Cerebellar cortex (tissue), 1 donor: ENCODE measurements at places on chromosomes 16 and 17.
A peak's percentile ranks its signal among the peaks of the same experiment; 100 is the strongest.

DNA sequence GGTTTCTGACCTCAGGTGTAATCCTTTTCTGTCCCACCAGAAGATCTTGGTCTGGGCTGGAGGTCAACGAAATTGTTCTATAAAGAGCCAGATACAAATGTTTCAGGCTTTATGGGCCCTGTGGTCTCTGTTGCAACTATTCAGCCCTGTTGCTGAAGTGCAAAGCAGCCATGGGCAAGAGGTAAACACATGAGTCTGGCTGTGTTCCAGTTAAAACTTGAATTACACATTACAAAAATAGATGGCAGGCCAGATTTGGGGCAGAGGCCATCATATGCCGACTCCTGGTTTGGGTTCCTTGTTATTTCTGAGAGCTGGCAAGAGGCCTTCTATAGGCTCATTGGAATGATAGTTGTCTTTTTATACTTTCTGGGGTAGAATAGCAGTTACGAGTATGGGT, 114.4 kb downstream of the SDR42E1 start:
- no peak for DNase-seq

GRCh38 chr17:77177002-77177741, 36.4 kb downstream of the SEC14L1 start:
- DNase-seq: no peak

- peak; percentile 96 for DNase-seq
These were observed at the start of gene COASY for GRCh38 chr17:42561897-42562387. COASY (plus strand) TSS chr17:42562148; CDS start chr17:42562623, 475 bp downstream.

GRCh38 chr17:30807896-30808295, 16.6 kb downstream of the CRLF3 start:
- no peak for DNase-seq

GRCh38 chr17:50818921-50819657, 16.3 kb upstream of the WFIKKN2 start:
- DNase-seq: no peak

DNA sequence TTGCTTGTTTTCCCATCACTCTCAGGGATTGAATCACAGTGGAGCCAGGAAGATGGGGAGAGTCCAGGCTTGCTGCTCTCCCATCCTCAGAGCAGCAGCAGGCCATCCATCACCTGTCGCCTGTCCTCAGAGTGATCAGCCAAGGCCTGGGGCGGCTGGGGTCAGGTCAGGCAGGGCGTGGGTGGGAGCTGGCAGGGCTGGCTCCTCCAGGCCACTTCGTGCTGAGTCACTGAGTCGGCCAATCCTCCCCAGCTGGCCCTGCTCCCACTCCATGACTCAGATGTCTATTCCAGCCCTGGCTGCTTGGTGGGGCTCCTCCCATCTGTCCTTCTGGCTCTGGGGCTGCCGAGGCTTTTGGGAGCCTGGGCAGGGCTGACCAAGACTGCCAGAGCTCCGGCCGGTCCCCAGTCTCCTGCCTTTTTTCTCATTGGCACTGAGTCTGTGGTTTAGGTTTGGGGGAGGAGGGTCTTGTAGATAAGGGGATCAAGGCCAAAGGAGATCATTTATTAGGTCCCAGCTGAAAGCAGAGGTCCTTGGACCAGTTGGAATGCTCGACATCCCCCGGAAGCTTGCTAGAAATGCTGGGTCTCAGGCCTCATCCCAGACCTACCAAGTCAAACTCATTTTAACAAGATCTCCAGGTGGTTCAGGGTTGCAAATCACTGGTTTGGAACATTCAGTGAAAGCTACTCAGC, 72.7 kb downstream of the ABCC1 start:
- DNase-seq: peak; percentile 94

- no peak for DNase-seq
These were observed 1.2 kb upstream of the OGFOD3 start for GRCh38 chr17:82419540-82419939.

- peak; percentile 62 for DNase-seq
These were observed at the start of gene STAT5A for GRCh38 chr17:42287977-42288802. STAT5A (plus strand) TSS chr17:42288498; CDS start chr17:42289412, 914 bp downstream.

DNA sequence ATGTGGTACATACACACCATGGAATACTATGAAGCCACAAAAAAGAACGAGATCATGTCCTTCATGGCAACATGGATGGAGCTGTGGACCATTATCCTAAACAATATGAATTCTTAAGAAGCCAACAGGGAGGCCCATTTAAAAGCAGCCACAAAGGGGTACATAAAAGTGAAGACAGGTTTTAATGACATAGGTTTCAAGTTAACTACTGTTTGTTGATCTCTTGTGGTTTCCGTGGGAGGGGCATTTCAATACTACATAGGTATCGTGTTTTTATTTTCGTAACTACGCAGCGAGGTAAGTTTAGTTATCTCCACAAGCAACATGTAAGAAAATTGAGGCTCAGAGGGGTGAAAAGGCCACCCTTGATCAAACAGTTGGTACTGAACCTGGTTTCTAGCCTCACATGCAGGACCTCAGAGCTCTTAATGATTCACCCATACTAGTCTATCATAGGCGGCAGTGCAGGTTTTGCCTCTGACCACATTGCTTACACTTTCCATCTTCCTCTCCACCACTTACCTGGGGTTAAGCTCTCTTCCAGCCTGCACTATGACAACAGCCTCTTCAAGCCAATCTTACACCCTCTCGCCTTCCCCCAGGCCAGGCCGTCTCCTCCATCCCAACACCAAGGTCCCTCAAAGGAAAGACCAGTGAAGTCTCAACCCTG, 534.1 kb upstream of the HSBP1 start:
- DNase-seq: no peak

- no peak for DNase-seq
These were observed 13.7 kb upstream of the PRKCB start for GRCh38 chr16:23821875-23822688.

DNA sequence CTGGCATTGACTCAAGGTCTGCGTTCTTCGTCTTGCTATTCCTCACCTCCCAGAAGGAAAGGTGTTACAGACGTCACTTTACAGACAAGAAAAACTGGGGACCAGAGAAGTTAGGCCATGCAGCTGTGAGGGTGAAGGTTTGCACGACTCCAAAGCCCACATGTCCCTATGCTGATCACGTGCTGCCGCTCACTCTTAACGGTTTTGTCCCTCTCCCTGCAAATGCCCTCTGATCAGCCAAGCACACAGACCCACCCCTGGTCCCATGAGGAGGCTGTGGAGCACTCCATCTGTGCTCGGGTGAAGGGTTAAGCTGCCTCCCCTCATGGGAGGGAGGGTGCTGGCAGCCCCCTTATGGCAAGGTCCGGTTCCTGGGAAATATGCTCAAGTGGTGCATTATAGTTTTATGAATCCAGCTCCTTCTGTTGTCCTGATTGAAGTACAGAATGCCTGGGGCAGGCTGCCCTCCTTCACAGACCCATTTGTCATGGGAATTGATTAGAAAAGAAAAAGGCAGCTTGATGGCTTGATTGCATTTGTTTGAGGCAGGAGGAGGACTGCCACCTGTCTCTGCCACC, 18.8 kb downstream of the CCDC182 start:
- no peak for DNase-seq

- no peak for DNase-seq
These were observed 2.6 kb upstream of the IL17C start for GRCh38 chr16:88635671-88636319.

DNA sequence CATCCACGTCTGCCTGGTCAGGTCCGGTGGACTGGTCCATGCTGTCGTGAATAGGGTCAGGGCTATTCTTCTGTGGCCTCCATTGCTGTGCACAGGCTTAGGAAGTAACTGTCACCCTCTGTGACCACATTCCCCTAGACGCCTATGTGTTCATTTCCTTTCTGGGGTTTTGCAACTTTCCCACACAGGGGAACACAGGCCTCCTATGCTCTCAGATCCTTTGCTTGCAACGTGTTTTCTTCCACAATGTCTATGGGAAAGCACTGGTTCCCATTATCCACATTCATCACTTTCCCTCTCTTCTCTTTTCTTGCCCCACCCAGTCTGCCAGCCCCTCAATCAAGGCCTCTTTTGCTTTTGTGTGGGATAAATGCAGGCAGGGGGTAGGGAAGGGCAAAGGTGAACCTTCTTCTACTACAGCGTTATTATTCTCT, 43.2 kb upstream of the DNAJA2 start:
- no peak for DNase-seq

GRCh38 chr17:78444392-78444791, 65.9 kb downstream of the PGS1 start:
- DNase-seq: no peak

DNA sequence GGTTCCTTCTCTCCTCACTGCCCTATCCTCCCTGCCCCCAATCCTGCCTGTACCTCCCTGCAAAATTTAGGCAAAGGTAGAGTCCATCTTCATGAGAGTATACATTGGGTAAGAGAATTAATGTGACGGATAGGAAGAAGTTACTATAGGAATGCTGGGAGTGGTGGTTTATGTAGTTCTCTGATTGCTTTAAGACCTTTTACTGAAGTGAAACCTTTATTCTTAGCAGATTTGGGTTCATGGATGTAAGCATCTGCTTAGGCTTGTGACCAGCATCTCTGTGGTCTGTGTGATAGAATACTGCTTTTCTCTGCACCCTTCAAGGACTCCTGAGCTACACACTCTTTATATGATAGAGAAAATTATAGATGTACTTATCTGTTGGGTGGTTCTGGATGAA, 127.3 kb downstream of the PRKCA start:
- DNase-seq: no peak

DNA sequence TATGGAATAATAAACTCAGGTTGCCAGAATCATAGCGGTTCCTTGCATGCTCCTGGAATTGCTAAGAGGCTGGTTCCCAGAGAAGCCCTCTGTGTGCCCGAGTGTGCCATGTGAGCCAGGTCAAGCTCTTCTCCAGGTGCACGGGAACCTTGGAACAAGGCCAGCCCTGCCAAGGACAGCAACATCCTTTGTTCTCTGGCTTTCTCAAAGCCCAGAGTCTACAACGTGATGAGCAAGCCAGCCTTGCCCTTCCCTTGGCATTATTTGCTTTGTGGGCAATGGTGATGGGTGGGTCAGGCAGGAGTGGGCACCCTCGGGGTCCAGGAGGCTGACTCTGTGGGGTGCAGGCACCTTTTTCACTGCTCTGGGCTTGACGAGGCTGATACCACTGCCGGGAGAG, 14.2 kb upstream of the SEC14L1 start:
- DNase-seq: no peak

- DNase-seq: no peak
These were observed 6.7 kb upstream of the IRX5 start for GRCh38 chr16:54923988-54924387.
